Activated naive CD8-positive, alpha-beta T cell treated with anti-CD3 and anti-CD28 coated beads for 36 hours (primary cell): ENCODE measurements at places on chromosomes 5 and 9. TPM values are rescaled to one million over a fixed set of nuclear protein-coding genes. Genes with fewer than 3 reads are reported as not detected.

- no peak for DNase-seq
Measured at GRCh38 chr9:82353631-82354278, 365.2 kb downstream of the SPATA31D1 start.

- DNase-seq, result no peak
Measured at GRCh38 chr5:65663804-65664521, 39.1 kb downstream of the SHLD3 start.

DNA sequence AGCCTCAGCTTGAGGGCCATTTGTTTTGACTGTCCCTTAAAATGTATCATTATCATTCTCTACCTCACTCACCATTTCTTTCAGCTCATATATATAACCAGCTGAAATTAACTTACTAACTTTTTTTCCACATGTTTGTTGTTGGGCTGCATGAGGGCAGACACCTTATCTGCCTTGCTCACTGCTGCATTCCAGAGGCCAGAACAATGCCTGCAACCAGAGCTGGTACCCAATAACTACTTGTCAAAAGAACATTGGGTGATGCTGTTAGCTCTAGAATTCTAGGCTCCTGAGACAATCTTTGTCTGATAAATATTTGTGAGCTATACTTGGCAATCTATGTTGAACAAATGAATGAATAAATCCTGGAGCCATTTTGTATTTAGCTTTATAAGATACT lies 68.3 kb downstream of the HTR4 start:
- DNase-seq, result no peak

GRCh38 chr5:167952278-167952995 lies 339.0 kb upstream of the WWC1 start:
- no peak for DNase-seq

GRCh38 chr9:121268598-121268850 lies 562 bp downstream of the GSN start:
- no peak for DNase-seq

DNA sequence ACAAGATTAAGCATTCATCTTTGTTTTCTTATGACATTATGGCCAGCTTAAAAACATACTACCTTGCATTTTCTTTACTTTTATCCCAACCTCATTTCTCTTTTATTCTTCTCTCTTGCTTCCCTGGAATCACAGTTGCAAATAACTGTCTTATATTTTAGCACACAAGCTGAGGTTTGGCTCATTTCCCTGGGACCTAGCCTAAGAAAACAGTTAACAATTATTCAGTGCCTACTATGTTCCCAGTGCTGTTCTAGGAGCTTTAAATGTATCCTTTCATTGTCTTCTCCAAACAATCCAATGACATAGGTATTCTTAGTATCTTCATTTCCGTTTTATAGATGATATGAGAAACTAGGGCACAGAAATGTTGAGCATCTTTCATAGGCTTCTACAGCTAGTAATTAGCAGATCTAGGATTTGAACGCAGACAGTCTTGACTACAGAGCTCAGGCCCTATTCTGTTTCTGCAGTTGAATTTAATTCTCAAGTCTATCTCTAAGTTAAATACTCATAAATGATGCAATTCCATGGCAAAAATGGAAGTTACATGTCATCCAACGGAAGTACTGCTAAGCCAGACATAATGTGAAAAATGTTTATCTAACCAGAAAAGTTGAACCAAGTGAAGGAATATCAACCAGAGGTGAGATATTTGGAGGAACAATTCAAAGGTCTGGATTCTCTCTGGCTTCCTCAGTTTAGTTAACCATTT lies 52.3 kb upstream of the MTAP start:
- DNase-seq, result no peak

DNA sequence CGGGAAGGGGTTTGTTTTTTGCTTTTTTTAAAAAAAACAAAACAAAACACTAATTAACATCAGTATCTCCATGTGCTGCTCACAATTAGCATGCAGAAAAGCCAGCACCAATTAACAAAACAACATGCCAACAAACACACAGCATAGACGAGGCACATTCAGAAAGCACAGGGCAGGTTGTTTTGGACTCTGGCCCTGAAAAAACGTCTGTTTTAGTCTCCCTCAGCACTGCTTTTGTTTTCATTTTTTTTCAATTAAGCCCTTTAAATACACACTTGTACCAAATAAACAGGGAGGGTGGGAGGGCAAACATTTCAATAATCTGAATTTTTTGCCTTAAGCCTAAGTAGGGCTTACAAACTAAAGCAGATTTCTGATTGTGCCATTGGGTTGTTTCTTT lies 309.6 kb downstream of the DTWD2 start:
- DNase-seq, result no peak

DNA sequence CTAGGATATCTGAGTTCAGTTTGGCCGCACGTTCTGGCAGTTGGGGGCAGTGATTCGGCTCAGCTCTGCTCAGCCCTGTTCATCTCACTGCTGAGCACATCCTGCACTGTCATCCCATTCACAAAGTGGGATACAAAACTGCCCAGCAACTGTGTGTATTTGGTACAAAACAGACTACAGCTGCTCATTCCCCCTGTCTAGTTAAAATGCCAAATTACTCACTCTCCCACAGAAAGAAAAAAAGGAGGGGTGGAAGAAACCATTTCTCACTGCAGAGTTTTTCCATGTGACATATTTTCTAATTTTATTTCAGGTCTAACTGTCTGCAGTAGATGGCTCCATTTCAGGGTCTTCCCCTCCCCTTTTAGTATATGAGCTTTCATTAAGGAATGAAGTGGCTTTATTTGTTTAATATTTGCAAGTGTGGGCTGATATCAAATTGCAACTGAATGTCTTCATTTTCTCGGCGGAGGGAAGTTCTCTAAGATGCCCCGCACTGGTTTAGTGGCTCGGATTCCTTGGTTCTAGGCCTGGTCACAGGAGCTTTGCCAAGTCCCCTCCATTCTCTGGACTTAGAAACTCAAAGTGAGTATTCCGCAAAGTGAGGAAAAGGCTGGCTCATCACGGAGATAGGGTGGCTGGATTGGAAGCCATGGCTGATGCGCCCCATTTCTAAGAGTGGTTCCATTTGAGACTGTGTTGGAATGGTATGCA lies 14.7 kb downstream of the COL15A1 start:
- DNase-seq, result no peak

DNA sequence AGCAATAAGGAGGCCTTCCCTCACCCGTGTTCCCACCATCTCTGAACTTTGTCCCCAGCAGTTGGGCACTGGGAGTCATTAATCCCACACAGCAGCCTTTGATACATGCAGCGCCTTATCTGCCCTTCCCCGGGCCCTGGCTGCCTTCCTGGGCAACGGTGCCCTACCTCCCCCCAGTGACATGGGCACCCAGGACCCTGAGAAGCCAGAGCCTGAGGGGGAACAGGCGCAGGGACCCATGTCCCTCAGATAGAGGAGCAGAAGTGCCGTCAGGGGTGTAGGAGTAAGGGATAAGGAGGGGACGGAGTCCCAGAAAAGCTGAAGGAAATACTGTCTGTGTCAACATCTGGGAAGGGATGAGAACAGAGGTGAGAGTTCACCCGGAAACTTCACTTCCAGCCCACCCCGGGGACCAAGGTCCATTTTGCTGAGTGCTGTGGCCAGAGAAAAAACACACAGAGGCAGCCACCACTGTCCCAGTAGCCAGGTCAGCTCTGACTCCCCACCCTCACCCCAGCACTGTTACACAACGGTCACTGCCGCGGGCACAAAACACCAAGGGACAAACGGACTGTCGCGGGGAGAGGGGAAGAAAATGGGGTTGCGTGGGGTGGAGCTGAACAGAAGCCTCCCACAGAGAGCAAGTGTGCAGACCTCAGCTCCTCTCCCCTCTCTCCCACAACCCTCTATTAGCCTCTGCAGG lies 3.8 kb downstream of the PCDH1 start:
- DNase-seq, result no peak

- no peak for DNase-seq
Measured at GRCh38 chr5:81021951-81022687, 62.0 kb downstream of the RASGRF2 start.

- no peak for DNase-seq
Measured at GRCh38 chr5:176912115-176912514, 13.0 kb upstream of the HK3 start.

GRCh38 chr9:92989561-92989960 lies 42.2 kb downstream of the FGD3 start:
- no peak for DNase-seq

GRCh38 chr5:27875148-27875547 lies 836.8 kb upstream of the CDH9 start:
- DNase-seq, result no peak

DNA sequence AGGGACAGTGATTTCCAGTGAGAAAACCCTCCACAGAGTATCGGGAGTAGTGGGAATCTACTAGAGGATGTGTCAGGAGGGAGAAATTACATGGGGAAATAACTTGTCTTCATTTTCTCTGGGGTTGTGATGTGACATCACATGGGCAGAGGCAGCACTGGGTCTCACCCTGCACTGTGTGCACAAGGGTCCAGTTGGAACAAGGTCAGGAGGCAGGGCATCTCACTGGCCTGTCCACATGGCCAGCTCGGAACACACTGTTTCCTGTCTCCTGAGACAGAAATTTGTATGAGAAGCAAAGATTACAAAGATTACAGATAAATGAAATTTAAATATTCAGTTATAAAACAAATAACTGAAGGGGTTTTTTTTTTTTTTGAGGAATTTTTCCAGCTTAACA lies 62.6 kb upstream of the ECM2 start:
- no peak for DNase-seq

GRCh38 chr5:83645936-83646335 lies 74.7 kb downstream of the HAPLN1 start:
- DNase-seq, result no peak

- DNase-seq, result no peak
Measured at GRCh38 chr9:35158501-35159280, 3.1 kb upstream of the UNC13B start.

DNA sequence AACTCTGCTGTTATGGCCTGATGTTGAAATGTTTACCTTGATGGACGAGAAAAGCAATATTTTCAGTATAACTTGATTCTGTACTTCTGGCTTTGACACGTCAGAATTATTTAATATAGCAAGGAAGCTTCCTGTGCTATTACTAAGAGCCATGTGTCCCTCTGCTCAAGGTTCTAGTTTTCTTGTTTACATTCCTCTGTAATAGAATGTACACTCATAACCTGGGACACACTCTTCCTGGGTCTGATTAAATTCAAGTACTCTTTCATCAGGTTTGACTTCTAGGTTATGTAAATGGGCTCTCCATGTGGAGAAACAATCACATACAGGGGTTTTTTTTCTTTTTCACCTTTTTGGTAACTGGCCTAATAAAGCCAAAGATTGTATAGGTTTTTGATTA lies 33.1 kb downstream of the GTF3C4 start:
- DNase-seq, result no peak

GPR21 gene
- total RNA-seq, result not detected

PCDHGB6 gene
- total RNA-seq, result not detected

ZNF79 gene
- 7.7 TPM for total RNA-seq

GCNT4 gene
- 1.6 TPM for total RNA-seq

BAAT gene
- 0.06 TPM for total RNA-seq

IL9 gene
- total RNA-seq, result not detected
